ENCODE measurements at places on chromosomes 5 and 9. TPM values are rescaled to one million over a fixed set of nuclear protein-coding genes. Genes with fewer than 3 reads are reported as not detected.

The PLGRKT gene
- 27.1 TPM for total RNA-seq

The THBS4 gene
- 252 TPM for total RNA-seq

The ADAMTSL1 gene
- total RNA-seq = 0.29 TPM

The FGF10 gene
- 1.1 TPM for total RNA-seq

Data from psoas muscle (tissue), 8 donors.